ENCODE measurements at places on chromosomes 6 and 20. TPM values are rescaled to one million over a fixed set of nuclear protein-coding genes. Genes with fewer than 3 reads are reported as not detected.

Gene THBD
- polyA plus RNA-seq: 8.5 TPM

Gene IRF4
- 0.17 TPM for polyA plus RNA-seq

Gene GABRR1
- not detected for polyA plus RNA-seq

Gene SLC17A1
- 0.44 TPM for polyA plus RNA-seq

Gene HLA-DRB5
- polyA plus RNA-seq: 0.48 TPM

Gene SLC12A5
- 120 TPM for polyA plus RNA-seq

Gene B3GAT2
- polyA plus RNA-seq: 0.03 TPM

Gene TMC2
- polyA plus RNA-seq: 1.3 TPM

Gene OLIG3
- polyA plus RNA-seq: not detected

Gene BNIP5
- polyA plus RNA-seq: not detected

Gene EIF6
- 145 TPM for polyA plus RNA-seq

Gene KIFC1
- 1.4 TPM for polyA plus RNA-seq

Gene SLC17A3
- polyA plus RNA-seq: 1.5 TPM

Gene PDYN
- polyA plus RNA-seq: not detected

Gene GRIK2
- 3.0 TPM for polyA plus RNA-seq

Gene SLC4A11
- polyA plus RNA-seq: 6.4 TPM

Gene SIRPA
- 81.8 TPM for polyA plus RNA-seq

Gene DBNDD2
- 52.1 TPM for polyA plus RNA-seq

Gene LRRC1
- 3.3 TPM for polyA plus RNA-seq

Gene TTI1
- 12.5 TPM for polyA plus RNA-seq

Gene SLC35D3
- polyA plus RNA-seq: 0.17 TPM
